ENCODE measurements at places on chromosomes 11 and 22.

GRCh38 chr11:73513707-73514106 is 84.2 kb downstream of the FAM168A start:
- no peak for DNase-seq

DNA sequence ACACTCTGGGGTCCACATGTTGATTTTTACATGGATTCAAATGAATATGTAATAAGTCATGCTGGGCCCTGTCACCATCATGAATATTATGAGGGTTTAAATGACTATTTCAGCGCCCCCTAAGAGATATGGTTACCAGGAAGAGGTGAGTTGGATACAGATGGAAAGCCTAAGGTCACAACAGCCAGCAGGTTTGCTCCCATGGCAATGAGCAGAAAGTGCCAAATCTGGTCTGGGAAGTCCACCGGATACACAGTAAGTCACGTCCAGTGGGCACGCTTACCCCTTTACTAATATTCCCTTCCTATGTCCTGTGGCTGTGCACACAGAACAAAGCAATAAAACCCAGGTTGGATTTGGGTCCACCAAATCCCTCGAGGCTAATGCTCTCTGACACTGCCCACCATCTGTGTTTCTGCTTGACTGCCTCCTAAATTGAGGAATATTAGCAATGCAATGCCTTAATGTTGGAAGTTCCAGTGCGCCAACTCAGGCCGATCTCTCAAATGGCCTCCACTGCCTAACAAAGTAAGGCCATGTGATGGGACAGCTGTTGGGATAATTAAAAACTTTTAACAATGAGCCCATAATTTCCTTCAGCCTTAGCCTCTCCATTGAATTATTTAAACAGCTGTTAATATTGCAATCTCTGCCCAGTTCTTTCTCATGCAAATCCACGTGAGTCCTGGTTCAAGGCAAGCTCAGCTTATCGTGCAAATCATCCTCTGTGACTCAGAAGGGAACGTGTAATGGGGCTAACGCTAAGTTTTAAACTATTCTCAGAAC is 97.6 kb downstream of the SLC1A2 start:
- DNase-seq: peak; percentile 87

DNA sequence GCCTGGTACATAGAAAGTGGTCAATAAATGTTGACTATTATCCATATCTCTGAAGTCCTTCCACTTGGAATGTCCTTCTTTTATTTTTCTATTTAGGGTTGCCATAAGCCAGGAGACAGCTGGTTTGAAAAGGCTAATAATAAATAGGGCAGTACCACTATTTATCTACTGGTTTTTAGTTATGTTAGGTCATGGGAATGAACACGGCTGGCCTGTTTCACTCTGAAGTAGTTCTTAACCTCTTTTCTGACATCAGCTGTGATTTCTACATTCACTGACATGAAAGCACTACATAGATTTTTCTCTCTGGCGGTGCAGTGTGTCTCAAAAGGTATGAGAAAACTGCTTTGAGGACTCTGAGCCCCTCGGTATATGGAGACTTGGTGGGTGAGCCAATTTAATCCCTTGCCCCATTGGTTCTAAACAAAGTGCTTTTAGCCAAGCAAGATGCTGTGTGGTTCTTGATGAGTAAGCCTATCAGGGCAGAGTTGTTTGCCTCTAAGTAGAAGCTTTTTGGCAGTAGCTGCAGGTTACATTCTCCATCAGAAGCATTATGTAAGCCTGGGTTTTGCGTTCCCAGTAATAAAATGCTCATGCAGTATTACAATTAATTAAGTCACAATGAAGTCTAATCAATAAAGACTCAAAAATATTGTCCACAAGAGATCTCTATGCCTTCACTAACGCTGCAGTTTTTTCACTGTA is 48.7 kb upstream of the APOA1 start:
- no peak for DNase-seq

DNA sequence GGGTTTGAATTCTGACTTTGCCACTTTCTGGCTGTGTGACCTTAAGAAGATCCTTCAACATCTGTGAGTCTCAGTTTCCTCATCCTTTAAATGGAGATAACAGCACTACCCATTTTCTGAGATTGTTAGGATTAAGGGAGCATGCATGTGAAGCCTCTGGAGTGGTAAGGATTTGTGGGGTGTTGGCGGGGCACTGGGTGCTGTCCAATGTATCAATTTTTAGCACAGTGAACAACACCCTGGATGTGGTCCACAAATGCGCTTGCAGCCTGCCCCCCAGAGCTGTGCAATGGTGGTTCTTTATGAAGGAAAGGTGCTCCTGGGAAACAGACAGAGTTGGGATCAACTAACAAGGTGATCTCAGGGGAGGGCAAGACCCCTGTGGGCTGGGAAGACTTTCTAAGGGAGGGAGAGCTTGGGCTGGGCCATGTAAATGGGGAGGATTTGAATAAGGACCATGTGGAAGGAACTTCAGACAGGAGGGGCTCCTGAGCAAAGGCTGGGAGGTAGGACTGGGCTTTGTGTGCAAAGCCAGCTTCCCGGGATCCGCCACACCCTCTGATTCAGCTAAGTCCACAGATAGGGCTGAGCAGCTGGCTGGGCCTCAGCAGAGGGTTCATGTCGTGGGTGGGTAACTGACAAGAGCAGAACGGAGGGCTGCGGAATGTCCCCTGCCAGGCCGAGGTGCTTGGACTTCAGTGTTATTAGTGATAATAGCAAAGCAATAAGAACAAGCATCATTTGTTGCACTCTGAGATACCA is 22.7 kb upstream of the RASD2 start:
- DNase-seq: no peak

GRCh38 chr11:114816791-114817190 is 138.5 kb downstream of the NXPE2 start:
- no peak for DNase-seq

GRCh38 chr11:19088791-19089190 is 28.2 kb upstream of the ZDHHC13 start:
- no peak for DNase-seq

GRCh38 chr11:15093432-15093831 is 20.0 kb downstream of the CALCB start:
- no peak for DNase-seq

All from GM04503 (cell line).